Fibroblast of pulmonary artery (primary cell): ENCODE measurements at places on chromosomes 3 and 15.

DNA sequence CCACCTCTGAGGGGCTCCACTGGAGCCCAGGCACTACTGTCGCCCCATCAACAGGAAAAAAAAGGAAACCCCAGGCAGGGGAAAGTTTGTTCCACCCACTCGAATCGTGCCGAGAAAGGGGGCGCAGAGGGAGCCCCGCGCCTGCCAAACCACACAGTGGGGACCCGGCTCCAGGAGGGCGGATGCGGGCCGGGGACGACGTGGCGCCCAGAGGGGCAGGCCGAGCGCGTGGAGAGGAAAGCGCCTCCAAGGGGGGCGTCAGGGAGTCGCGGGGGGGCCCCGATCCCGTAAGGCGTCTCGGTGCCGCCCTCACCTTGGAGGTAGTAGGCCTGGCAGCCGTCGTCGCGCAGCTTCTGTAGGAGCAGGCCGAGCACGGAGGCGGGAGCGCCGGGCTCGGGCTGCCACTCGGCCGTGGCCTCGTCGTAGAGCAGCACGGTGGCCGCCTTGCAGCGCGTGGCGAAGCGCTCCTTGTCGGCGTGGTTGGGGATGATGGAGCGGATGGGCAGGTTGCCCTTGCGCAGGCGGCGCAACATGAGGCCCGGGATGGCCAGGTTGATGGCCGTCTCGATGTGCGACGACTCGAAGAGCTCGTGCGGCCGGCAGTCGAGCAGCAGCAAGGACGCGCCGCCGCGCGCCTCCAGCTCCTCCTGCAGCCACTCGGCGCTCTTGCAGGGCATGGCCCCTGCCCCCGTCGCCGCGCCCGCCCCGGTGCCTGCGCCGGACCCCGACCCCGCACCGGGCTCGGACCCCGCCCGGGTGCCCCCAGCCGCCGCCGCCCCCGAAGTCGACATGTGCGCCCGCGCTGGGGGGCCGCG, 627 bp downstream of the DUSP7 start:
- DNase-seq = peak; percentile 62

DNA sequence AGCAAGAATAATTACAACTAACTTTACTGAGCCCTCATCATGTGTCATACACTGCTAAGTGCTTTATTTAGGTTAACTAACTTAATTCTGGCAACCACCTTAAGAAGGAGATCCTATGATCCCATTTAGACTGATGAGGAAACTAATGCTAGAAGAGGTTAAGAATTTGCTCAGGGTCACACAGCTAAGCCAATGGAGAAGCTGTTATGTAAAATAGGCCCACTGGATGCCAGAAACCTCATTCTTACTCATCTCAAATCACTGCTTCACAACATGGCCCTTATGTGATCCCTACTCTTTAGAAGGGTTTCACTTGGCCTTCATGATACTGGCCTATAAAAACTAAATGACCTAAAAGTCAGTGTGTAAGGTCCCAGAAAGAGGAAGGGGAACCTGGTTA, 41.2 kb downstream of the IMPG2 start:
- DNase-seq = no peak

DNA sequence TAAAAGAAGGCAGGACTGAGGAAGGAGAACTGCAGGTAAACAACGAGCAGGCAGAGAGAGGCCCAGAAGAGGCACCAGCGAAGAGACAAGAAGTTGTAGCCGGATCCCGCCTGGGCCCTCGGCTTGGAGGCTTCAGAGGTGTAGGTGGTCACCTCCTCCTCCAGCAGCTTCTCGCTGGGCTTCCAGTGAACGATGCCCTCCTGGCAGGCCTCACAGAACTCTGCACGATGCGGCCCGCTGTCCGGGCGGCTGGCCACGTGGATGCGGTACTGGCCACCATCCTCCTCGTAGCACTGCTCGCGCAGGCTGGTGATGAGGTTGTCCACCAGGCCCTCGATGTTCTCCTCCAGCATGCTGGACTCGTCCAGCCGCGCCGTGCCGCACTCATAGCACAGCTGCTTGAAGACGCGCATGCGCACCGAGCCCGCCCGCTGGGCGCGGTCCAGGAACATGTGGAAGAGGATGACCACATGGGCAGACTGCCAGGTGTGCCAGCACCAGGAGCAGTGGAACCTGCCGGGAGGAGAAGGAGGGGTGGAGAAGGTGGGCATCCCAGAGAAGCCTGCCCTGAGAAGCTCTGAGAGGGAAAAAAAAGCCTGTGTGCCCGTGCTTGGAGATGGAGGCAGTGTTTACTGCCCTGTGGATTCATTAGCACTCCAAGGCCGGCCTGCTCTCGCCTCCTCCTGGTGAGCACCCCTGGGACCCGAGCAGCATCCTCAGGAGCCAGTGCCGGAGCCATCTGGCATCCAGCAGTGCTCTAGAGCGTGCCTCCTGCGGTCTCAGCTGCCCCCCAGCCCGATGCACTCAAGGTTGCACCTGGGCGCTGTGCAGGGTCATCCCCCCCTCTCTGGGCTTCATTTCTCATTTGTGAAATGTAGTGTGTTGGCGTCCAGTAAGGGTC, 3.6 kb downstream of the RTP2 start:
- DNase-seq = no peak

DNA sequence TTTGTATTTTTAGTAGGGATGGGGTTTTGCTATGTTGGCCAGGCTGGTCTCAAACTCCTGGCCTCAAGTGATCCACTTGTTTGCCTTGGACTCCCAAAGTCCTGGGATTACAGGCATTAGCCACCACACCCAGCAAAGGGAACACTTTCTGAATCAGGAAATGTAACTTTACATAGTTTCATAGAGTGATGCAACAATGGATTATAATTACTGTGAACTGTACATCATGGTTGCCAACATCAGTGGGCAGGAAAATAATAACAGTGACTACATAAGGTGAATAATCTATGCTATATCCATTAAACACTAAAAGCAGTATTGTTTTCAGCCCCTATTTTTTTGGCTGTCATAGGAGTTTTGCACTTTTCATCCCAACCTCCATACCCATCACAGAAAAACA, 5.0 kb upstream of the KPNA1 start:
- peak; percentile 26 for DNase-seq

GRCh38 chr3:46979958-46980497, 562 bp downstream of the NBEAL2 start:
- DNase-seq = no peak

GRCh38 chr3:88301273-88301995, 151.7 kb downstream of the C3orf38 start:
- DNase-seq = no peak

DNA sequence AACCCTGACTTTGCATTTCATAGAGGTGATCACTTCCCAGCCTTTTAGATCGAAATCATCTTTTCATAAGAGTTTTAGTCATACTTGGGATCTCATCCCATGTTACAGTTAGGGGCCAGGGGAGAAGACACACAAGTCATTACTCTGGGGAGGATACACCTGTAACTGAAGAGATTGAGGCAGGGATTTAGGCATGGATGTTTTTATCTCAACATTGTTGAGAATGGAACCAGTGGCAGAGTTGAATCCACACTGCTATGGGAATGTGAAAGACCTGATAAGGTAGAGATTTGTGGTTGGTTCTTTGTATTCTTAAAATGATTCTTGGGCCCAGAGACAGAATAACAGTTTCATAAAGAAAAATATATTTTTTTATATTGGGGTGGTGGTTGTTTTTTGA, 16.2 kb upstream of the CLEC3B start:
- no peak for DNase-seq

DNA sequence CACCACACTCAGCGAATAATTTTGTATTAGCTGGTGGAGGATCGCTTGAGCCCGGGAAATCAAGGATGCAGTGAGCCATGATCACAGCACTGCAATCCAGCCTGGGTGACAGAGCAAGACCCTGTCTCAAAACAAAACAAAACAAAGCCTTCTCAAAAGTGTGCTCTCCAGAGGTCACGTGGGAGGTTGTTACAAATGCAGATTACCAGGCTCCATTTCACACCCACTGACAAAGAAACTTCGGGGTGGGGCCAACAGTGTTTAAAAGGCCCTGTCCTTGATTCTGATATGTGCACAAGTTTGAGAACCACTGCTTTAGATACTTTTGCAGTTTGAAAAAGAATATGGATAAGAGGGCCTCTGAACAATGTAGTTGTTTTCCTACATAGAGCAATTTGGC, 80.5 kb downstream of the UBE2E2 start:
- DNase-seq = no peak

DNA sequence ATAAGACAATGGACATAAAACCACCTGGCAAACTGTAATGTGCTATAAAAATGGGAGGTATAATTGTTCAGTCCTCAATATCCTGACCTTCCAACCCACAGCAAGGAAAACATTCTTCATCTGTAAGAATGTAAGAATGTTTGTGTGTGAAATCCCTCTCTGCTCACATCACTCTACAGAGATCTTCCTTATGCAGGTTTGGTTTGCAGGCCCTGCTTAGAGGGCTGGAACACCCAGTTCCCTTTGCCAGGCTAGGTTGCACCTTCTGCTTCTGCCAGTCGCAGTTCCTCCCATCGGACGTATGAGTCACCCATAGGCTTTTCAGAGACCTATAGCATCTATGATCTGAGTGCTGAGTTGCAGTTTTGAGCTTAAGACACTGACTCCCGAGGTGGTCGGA, 24.1 kb upstream of the MINAR1 start:
- peak; percentile 7 for DNase-seq

- DNase-seq = no peak
Measured at GRCh38 chr15:53693729-53694475, 65.6 kb downstream of the WDR72 start.

DNA sequence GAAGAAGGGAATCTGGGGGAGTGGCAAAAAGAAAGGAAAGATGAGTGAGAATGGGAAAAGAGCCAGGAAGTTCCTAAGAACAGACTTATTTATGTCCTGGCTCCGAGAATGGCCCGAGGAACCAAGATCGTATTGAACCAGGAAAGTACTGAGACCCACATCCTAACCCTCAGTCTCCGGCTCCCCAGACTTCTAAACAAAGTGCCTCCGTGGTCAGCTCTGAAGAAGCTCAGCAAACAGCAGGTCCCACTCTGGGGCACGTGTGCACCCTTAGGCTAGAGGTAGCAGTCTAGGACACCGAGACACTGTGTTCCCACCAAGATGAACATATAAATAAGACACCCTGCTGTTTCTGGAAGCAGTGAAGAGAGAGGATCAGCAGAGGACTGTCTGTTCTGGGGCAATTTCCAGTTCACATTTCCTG, 307.4 kb downstream of the NTRK3 start:
- DNase-seq = no peak

GRCh38 chr3:136544532-136544931, 207.6 kb downstream of the STAG1 start:
- peak; percentile 14 for DNase-seq

DNA sequence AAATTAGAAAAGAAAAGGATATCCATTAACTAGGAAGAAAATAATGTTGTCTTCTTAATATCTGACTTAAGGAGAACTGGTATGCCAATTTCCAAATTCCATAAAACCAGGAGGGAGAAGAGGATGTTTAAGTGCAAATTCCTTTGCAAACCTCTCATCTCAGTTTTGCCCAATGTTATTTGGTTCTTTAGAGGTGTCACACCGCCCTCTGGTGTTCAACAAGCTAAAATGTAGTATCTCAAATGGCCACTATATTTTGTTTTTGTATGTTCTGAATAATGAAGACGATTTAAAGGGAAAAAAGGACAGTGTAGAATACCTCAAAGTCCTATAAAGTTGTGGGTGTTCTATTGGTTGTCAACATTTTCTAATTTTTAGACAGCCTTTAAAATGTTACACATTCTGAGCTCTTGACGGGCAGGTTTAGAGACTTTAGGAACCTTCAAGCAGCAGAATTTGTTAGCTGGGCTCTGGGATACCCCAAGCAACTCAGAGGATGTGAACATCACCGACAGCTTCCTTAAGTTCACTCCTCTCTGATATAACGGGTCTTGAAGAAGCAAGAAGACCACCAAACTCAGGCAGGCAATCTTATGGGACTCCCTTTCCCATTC, 458.3 kb downstream of the MFSD1 start:
- peak; percentile 84 for DNase-seq

- peak; percentile 87 for DNase-seq
Measured at GRCh38 chr3:172137287-172138192, 98.2 kb downstream of the FNDC3B start.

- no peak for DNase-seq
Measured at GRCh38 chr3:9898467-9899241, 4.0 kb upstream of the IL17RE start.

DNA sequence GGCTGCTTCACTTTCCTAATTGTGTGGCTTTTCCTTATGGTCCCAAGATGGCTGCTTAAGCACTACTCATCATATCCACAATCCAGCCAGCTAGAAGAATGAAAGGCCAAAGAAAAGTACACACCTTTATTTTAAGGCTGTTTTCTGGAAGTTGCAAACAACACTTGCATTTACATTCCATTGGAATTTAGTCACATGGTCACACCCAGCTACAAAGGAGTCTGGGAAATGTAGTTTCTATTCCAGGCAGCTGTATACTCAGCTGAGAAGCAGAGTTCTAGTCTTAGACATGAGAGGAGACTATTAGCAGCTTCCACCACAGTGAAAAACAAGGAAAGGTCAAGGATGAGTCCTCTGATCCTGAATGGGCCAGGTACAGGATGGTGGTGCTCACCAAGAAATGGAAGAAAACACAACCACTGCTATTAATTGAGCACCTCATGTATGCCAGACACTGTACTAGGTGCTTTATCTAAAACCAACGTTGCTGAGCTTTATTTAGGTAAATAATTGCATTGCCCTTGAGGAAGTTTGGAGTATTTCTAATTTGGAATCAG, 28.0 kb upstream of the ATG7 start:
- peak; percentile 40 for DNase-seq

GRCh38 chr15:55494931-55495330, 13.1 kb downstream of the DNAAF4 start:
- DNase-seq = no peak

DNA sequence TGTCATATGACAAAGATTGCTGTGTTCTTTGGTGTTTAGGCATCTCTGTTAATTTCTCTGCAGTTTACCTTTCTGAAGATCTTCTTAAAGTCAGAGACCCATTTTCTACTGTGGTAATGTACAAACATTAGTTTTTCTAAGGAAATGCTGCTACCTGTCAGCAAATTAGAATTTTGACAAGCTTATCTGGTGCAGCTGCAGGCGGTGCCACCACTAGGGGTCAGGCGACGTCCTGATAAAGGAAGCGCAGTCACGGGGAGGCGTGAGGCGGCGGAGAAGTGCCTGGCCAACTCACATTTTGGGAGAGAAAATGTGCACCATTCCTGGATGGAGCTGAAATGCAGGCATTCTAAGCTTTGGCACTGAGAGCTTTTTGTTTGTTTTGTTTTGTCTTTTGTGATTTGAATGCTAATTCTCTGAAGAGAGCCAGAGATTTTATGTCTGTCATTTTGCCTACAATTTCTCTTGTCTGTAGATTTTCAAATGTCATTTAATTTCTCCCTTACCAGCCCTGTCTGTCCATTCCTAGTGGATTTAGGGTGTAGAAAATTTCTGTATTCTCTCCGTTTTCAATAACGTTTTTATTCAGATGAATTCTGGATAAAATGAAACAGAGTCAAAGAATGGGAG, 24.9 kb upstream of the SIAH2 start:
- DNase-seq = peak; percentile 73

DNA sequence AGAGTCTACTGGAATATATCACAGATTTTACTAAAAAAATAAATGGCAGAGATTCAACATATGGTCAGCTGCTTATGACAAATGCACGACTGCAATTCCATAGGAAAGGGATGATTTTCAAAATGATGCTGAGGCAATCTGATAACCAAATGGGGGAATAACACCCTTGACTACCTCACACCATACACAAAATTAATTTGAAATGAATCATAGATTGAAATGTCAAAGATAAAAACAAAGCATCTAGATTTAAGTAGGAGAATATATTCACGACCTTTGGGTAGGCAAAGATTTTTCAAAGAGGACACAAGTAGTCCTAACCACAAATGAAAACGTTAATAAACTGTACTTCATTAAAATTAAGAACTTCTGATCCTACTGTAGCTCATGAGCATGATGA, 11.2 kb downstream of the SENP7 start:
- no peak for DNase-seq

- no peak for DNase-seq
Measured at GRCh38 chr3:42638339-42638842, 15.1 kb upstream of the ZBTB47 start.
